ENCODE measurements at places on chromosomes 12 and 14.

DNA sequence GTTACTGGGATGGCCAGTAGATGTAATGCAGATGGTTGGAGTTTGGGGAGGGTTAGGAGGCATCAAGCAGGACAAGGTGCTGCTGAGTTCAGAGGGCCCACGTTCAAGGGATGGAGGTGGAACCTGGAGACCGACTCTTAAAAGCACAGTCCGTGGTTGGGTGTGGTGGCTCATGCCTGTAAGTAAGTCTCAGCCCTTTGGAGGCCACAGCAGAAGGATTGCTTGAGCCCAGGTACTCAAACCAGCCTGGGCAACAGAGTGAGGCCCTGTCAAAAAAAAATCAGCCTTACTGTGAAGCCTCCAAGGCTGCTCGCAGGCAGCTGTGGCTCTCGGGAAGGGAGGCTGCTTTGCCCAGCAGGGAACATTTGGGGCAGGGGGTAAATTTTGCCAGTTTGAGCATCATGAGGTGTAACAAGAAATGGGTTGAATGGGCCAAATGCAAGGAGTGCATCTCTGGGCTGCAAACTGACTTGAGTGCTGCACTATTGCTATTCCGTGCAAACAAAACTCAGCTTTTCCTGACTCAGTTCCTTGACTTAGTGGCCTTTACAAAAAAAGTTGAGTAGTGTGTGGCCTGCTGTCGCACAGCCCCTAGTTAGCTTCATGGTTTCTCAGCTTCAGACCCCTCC is 55.0 kb downstream of the ANAPC7 start:
- no peak for DNase-seq

DNA sequence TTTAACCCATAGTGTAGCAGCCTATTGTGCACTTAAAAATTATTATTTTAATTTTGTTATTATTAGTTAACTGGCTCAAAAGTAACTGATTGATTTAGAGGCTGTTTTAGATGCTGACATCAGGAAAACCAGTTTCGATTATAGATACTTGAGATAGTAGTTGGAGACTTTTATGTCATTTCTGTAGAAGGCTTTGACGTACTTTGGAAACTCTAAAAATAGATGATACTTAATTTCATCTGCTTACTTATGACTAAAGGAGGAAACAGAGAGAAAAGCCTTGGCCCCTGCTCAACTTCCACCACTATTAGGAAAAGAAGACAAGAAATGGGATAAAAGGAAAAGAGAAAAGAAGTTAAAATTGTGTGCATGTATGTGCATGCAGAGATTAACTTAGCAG is 219.3 kb upstream of the HMGA2 start:
- no peak for DNase-seq

GRCh38 chr12:57724003-57724935 is 14.3 kb downstream of the AGAP2 start:
- DNase-seq = no peak

- DNase-seq = no peak
Measured at GRCh38 chr14:104865081-104865630, at the start of gene CEP170B. Gene CEP170B (plus strand): TSS chr14:104865268. CDS start chr14:104868451, 3,183 bp downstream.

- DNase-seq = no peak
Measured at GRCh38 chr12:121388421-121388981, 11.4 kb upstream of the RNF34 start.

DNA sequence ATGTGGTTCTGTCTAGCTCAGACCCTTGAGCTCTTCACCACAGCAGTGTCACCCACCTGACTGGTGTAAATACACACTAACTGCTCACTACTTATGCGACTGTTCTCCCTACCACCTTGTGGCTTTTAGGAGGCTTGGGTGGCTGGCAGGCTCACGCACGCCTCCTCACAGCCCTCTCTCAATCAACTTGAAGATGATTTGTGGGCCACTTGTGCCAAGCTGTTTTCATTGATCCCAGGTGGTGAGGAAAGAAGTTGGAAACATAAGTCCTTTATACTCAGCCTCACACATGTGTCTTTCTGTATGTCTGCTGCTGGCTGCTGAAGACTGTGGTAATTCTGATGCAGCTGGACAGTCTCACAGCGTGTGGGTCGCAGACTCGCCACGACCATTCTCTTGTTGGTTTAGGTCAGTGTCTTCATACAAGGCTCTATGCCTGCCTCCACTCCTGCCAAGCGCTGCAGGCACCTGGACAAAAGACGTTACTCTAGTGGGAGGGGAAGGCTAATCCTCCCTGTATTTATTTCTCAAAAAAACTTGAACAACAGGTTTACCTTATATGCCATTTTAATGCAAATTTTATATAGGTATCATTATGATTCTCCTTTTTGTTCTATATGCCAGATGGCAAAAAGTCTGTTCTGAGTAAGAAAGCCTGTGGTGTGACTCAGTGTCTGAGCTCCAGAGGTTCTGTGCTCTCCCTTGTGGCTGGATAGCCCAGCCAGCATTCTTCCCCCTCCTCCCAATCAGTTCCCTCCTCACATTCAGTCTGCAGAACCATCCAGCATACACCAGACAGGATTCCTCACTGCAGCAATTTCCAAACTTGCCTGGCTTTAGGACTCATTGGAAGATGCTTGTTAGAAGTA is 115.6 kb downstream of the DIP2B start:
- DNase-seq = no peak

GRCh38 chr12:48979602-48980388 is 1.7 kb downstream of the WNT1 start:
- DNase-seq = no peak

DNA sequence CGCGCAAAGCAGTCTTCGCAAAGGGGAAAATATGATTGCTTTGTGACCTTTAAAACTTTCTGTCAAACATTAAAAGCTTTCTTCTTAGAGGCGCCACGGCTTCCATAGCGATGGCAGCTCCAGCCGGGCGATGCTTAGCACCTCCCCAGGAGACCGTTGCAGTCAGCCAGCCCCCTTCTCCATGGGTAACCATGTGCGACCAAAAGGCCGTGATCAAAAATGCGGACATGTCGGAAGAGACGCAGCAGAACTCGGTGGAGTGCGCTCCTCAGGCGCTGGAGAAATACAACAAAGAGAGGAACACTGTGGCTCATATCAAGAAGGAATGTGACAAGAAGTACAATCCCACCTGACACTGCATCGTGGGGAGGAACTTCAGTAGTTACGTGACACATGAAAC is 12.7 kb upstream of the STON2 start:
- DNase-seq = no peak
